ENCODE measurements at places on chromosomes 7 and 10.

GRCh38 chr7:87202705-87203104 is 16.8 kb downstream of the TMEM243 start:
- DNase-seq = no peak

- DNase-seq = no peak
Measured at GRCh38 chr7:4527988-4528636, 154.0 kb upstream of the FOXK1 start.

DNA sequence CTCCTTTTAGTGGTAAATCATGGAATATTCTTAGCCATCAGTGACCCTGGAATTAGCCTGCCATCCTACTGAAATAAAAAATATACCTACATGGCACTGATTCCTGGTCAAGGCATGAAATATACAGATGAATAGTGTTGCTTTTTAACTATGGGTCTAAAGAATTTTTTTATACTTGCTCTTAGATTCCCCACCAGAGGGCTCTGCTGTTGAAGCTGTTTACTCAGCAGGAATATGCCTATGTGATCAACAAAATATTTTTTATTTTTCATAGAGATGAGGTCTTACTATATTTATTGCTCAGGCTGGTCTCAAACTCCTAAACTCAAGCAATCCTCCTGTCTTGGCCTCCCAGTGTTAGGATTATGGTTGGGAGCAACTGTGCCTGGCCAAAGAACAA is 13.5 kb downstream of the ZC3HC1 start:
- DNase-seq = no peak

DNA sequence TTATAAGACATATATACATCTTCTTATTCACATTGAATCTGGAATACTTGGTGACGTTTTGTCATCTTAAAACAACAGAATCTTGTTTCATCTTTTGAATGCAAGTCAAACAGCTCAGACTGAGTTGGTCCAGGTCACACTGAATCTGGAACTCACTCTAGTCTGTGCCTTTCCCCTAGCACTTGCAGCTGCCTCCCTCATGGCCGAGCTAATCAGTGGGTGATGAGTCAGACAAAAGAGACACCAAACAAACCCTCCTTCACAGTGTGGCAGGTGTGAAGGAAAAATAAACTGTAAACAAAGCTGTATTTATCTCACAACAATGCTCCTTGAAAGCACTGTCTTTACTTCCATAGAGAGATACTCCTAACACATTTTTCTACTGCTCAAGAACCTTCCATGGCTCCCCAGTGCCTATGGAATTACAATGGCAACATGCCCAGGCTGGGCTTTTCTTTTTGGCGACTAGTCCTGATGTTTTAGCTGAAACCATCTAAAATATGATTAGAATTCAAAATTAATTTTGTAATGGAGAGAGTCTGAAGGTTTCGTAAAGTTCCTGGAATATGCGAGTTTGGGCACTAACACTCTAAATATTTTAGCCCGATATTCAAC is 140.0 kb downstream of the ZNF365 start:
- no peak for DNase-seq

GRCh38 chr10:127849921-127850320 is 42.8 kb downstream of the CLRN3 start:
- no peak for DNase-seq

GRCh38 chr7:131568970-131569369 is 12.5 kb upstream of the PODXL start:
- DNase-seq = no peak

DNA sequence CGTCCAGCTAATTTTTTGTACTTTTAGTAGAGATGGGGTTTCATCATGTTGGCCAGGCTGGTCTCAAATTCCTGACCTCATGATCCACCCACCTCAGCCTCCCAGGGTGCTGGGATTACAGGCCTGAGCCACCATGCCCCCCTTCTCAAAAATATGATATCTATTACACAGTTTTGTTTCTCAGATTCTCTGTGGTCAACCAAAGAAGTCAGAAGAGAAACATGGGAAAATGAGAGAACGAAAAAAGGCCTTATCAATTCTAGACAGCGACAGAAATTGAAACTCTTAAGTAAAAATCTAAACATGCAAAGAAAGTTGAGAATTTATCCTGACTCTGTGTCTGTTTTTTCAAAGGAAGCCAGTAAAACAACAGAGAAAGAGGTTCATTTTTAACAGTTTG is 283.8 kb upstream of the PLXDC2 start:
- DNase-seq = no peak

DNA sequence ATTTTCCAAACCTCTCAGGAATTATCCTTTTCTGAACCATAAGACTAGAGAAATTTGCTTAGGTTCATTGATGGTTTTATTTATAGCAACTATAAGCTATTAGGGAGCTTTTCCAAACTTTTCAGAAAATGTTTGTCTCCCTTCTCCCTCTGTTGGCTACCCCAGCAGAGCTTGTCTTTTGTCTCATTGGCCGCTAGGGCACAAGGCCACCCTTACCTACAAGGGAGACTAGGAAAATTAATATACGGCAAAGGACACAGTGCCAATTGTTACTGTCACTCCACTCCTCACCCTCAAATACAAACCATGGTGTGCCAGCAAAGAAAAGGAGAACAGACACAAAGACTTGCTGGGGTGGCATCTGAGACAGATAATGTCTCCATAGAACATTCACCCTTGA is 471.4 kb downstream of the XPNPEP1 start:
- DNase-seq = no peak

GRCh38 chr7:98360221-98361130 is 40.4 kb downstream of the BAIAP2L1 start:
- DNase-seq = no peak

GRCh38 chr7:94284104-94284503 is 110.6 kb upstream of the COL1A2 start:
- DNase-seq = no peak

GRCh38 chr10:23324351-23324750 is 20.2 kb downstream of the C10orf67 start:
- no peak for DNase-seq

- peak; percentile 2 for DNase-seq
Measured at GRCh38 chr7:131606346-131607290, 50.2 kb upstream of the PODXL start.

DNA sequence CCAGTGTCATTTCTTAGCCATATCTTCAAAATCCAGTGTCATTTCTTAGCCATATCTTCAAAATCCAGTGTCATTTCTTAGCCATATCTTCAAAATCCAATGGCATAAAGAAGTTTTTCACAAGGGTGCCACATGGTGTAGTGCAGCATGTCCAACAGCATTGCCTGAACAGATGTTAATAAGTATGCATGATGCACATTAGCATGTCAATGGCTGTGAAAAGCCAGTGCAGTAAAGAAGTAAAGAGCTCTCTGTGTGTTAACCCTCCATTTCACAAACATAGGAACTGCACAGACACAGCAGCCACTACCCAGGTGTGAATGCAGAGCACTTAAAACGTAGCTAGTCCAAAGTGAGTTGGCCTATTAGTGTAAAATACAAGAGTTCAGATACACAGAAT is 89.8 kb downstream of the GNAI1 start:
- no peak for DNase-seq

DNA sequence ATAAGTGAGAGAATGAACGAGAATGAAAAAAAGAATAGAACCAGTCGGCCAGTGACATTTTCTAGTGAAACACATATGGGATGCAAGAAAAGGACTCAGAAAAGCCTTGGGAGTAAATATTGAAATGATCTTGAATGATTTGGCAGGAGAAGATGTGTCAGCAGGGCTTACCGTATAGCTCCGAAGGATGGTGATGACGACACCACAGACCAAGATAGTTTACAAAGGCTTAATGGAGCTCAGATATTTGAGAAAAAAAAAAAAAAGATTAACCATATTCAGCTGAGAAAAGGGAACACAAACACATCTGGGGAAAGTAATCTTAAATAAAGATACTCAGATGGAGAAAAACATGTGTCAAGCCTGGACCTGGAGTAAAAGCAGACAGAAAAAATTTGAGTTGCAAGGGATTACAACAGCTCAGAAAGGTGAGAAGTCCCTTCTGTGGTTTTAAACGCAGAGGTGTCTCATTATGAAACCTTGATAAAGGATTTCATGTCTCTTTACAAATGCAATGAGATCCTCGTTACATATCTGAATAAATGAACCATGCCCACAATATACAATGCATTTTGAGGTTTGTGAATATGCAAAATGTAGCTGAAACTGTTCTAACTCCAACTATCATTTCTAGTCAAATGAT is 36.0 kb downstream of the DNAJB9 start:
- peak; percentile 54 for DNase-seq

DNA sequence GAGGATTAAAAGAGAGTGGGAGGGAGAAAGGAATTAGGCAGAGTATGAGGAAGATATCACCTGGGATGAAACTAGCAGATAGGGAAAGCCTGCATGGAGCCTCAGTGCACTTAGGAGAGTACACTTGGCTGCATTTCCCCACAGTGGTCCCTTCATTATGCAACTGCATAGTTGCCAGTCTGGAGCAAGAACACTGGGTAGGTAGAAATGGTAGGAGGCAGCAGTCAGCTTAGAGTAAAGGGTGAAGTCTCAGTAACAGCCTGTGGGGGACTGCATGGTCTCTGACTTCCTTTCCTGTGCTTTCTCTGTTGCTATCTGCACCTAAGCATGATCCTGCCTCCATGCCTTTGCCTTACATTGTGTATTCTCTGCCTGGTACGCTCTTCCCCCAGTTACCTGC is 14.0 kb upstream of the PCGF5 start:
- DNase-seq = peak; percentile 18

DNA sequence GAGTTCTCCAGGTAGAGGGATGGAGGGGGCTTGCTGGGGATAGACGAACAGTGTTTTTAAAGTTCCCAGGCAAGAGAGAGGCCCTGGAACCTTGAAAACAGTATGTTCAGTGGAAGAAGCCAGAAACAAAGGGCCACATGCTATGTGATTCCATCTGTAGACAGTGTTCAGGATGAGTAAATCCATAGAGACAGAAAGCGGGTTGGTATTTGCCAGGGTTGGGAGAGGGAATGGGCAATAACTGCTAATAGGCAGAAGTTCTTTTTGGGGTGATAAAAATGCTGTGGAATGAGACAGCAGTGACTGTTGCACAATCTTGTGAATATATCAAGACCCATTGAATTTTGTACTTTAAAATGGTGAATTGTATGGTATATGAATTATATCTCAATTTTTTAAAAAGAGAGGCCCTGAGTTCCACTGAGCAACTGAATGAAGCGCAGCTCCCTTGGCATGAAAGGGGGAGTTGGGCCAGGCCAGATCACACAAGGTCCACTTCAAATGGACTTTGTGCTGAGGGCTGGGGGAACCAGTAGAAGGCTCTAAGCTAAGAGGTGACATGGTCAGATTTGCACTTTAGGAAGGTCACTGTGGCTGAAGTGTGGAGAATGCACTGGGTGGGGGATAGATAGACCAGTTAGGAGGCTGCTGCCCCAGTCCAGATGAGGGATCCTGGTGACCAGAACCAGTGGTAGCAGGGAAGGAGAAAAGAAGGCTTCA is 34.0 kb downstream of the LEP start:
- DNase-seq = no peak

All from activated CD4-positive, alpha-beta T cell treated with anti-CD3 and anti-CD28 coated beads, Interleukin-2, Interleukin-4, amounts not matched to agents 100 ng/mL and 50 ng/mL, durations not matched to agents 16 hours and 8 hours (primary cell).